NCI-H526 (cell line): ENCODE measurements at places on chromosomes 4 and X.

GRCh38 chrX:32780109-32780508 lies 431.2 kb downstream of the DMD start:
- no peak for DNase-seq

DNA sequence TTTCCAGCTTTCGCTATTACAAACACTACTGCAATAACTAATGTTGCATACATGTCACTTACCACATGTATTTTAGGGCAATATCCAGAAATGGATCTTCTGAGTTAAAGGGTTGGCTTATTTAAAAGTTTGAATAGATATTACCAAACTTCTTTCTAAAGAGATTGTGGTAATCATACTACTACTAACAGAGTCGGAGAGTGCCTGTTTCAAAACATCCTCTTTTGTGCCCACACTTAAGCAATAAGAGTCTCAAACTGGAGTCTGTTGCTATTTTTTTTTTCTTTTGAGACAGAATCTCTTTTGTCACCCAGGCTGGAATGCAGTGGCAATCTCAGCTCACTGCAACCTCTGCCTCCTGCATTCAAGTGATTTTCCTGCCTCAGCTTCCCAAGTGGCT lies 35.8 kb downstream of the FGFBP1 start:
- DNase-seq, result no peak

DNA sequence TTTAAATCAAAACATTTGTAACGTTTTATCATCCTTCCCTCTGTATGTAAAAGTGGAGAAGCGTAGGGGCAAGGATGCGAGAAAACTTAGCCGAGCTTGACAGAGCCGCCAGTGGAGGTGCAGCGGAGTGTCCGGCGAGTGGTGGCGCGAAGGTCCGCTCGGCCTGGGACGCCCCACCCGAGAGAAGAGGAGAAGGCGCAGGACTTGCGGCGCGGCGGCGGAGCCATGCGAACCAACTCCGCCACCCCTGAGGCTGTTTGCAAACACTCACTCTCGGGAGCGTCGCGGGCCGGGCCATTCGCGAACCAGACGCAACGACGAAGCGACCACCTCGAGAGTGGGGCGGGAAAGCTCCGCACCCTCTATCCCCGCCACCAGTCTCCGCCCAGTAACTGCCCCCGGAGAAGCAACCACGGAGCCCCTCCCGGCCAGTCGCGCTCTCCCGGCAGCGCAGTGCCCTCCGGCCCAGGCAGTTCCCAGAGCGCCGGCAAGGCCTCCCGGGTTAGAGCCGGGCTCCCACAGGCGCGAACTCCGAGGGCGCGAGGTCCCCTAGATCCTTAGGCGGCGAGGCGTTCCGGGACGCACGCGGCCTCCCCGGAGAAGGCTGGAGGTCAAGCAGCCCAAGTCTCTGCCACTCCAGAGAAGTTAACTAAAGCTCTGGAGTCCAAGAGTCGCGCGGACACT lies 2.3 kb upstream of the MAB21L2 start:
- no peak for DNase-seq

- DNase-seq, result no peak
Measured at GRCh38 chr4:88327665-88328064, 43.3 kb upstream of the PPM1K start.

DNA sequence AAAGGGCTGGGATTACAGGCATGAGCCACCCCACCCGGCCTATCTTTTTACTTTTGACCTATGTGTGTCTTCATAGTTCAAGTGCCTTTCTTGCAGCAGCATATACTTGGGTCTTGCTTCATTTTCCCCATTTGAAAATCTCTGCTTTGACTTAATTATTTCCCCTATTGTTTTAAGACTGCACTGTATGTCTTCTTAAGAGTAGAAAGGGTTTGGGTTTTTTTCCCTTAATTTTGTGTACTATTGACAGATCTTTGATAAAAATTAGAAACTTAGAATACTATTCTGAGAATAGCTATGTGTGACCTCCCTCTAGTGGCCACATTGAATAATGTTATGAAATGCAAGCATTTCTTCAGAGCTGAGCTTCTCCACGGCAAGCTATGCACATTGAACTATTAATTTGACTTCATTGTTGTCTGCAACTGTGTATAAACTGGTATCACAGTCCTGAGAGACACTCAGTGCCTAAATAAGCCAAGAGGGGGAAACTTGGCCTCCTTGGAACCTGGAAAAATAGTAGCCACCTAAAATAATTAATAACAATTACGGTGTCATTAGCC lies 8.7 kb upstream of the SLC25A4 start:
- peak; percentile 65 for DNase-seq

DNA sequence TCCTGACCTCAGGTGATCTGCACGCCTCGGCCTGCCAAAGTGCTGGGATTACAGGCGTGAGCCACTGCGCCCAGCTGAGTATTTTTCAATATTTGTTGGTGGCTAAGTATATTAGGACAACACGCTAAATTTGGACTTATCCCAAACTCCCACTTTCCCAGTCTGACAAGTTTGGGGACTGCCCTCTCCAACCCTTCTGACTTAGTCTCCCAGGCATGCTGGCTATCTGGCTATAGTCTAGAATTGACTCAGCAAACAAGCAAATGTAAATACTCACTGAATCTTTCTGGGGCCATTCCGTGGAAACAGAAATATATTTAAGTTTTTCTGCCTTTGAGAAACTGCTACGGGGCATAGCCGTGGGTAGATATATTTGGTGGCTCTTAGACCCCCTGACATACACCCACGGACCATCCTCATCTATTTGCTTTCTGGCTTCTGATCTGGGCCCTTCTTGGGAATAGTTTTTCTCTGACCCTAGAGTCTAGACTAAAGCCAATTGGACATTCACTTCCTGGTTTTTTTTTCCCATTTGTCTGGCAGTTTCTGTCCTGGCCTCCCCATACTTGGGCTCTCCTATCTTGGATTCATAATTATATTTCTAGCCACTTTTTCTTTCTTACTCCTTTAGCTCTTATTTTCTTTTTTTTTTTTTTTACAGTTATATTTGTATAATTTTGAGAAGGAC lies 11.3 kb upstream of the DOCK11 start:
- DNase-seq, result no peak

GRCh38 chr4:8105306-8106100 lies 53.1 kb downstream of the ABLIM2 start:
- no peak for DNase-seq

DNA sequence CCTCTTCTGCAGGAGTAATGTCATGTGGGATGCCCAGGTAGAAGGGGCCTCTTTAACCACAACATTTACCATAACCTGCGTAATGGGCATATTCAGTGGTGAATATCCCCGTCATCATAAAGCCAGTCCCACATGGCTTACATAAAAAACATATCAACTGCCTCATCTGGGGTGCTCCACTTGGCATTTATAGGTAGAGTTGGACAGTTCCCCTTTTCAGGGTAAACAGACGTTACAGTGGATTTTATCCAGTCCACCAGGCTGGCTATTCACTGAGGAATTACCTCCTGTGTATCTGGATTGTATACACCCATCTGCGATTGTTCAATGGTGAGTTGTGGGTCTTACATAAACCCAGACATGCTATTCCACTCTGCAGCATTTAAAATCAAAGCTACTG lies 70.7 kb upstream of the ANKRD17 start:
- DNase-seq, result no peak

GRCh38 chr4:140724760-140725159 lies 31.4 kb downstream of the TBC1D9 start:
- no peak for DNase-seq

- DNase-seq, result no peak
Measured at GRCh38 chr4:45550766-45551366, 573.0 kb downstream of the GABRG1 start.

- peak; percentile 83 for DNase-seq
Measured at GRCh38 chrX:108001218-108001814, 19.1 kb upstream of the TEX13B start.

GRCh38 chr4:40948014-40948413 lies 198.3 kb downstream of the NSUN7 start:
- DNase-seq, result no peak

- no peak for DNase-seq
Measured at GRCh38 chr4:17189401-17189720, 290.9 kb upstream of the LDB2 start.

GRCh38 chrX:9582956-9583355 lies 118.1 kb downstream of the TBL1X start:
- no peak for DNase-seq

- DNase-seq, result no peak
Measured at GRCh38 chrX:41720125-41720779, 3.7 kb upstream of the GPR82 start.

DNA sequence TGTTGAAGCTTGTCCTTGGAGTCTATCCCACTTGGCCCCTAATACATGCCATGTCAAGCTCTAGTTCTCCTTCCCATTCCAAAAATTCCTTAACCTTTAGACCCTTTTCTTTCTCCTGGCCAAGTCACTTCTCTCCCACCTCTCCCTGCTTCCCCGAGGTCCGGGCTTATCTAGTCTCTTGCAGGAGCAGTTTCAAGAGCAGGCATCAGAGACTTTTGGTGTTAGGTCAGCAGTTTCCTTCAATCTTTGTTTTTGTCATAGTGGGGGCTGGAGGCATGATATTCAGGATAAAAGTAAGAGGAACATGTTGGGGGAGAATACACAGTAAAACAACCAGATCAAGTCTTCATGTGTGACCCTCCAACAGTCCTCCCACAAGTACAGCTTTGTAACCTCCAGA lies 11.5 kb upstream of the IDS start:
- no peak for DNase-seq

DNA sequence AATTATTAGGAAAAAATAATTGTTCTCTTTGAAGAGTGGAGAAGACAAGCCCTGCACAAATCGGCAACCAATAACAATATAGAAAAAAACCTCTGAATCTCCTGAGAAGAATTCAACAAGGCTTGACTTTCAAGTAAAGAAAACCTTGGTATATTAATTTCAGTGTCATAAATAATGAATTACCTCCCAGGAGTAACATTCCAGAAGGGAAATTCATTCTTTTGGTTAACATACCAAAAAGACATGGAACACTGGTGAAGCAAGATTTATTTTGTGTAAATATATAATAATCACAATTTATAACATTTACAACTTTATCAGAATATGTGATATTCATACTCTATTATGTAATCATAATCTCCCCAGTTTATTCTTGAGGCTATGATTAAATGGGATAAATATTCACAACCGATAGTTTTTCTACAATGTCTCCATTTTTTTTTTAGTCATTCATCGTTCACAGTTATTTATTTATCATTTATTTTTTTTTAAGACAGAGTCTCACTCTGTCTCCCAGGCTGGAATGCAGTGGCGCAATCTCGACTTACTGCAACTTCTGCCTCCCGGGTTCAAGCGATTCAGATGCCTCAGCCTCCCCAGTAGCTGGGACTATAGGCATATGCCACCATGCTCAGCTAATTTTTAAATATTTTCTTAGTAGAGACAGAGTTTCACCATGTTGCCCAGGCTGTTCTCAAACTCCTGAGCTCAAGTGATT lies 53.0 kb upstream of the RPS6KA6 start:
- DNase-seq, result no peak

DNA sequence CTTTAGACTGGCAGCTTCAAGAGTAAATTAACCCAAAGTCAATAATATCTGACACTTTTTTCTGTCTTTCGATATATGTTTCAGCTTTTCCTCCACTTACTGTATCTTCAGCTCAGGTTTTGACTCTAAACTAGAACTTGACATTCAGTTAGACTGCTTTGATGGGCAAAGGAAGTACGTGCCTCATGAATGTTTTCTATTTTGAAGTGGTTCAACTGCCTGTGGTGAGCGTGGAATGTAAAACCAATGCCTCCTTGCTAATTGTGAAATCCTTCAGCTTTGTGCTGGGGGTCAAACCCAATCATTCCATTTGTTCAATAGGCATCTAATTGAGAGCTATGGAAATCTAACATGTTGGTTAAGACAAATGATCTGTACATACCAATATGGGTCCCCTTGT lies 857.0 kb upstream of the HTR2C start:
- DNase-seq, result no peak

GRCh38 chr4:63296773-63297172 lies 1112.5 kb downstream of the TECRL start:
- no peak for DNase-seq
